Mesothelial cell of epicardium (in vitro differentiated cells): ENCODE measurements at places on chromosomes 4 and X.
A peak's percentile ranks its signal among the peaks of the same experiment; 100 is the strongest.

- DNase-seq, result peak; percentile 46
These were observed 56.3 kb downstream of the ZAR1 start for GRCh38 chr4:48546336-48546735.

GRCh38 chrX:66360894-66361293 lies 196.8 kb downstream of the HEPH start:
- DNase-seq, result no peak

GRCh38 chrX:3271834-3272186 lies 74.6 kb downstream of the MXRA5 start:
- DNase-seq, result no peak

DNA sequence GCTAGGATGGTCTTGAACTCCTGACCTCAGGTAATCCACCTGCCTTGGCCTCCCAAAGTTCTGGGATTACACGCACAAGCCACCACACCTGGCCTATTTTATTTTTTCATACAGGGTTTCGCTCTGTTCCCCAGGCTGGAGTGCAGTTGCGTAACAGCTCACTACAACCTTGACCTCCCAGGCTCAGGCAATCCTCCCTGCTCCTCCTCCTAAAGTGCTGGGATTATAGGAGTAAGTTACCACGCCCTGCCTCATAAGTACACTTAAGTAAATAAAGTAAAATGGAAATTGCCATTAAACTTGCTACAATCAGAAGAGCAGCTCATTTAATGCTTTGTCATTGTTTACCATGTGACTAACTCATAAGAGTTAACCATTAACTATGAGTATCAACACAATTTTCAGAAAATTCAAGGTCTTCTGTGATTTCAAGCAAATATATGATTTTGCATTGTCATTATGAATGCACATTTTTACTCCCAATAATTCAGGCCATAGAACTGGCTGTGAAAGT lies 12.3 kb downstream of the UGDH start:
- DNase-seq, result no peak

DNA sequence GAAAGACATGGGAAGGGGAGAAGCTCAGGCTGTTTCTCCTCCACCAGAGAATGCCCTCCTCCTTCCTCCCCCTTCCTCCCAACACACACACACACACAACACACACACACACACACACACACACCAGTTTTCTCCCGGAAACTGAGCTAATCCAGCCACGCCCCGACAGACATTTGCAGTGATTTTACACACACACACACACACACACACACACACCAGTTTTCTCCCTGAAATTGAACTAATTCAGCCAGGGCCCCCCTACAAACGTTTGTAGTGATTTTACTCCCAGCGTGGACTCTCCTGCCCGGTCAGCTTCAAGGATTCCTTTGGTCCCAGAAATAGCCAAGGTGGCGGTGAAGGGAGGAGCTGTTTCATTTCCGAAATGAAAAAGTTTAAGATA lies 32.9 kb upstream of the STX18 start:
- DNase-seq, result peak; percentile 60

- DNase-seq, result no peak
These were observed 18.6 kb upstream of the UBA1 start for GRCh38 chrX:47174846-47175587.

DNA sequence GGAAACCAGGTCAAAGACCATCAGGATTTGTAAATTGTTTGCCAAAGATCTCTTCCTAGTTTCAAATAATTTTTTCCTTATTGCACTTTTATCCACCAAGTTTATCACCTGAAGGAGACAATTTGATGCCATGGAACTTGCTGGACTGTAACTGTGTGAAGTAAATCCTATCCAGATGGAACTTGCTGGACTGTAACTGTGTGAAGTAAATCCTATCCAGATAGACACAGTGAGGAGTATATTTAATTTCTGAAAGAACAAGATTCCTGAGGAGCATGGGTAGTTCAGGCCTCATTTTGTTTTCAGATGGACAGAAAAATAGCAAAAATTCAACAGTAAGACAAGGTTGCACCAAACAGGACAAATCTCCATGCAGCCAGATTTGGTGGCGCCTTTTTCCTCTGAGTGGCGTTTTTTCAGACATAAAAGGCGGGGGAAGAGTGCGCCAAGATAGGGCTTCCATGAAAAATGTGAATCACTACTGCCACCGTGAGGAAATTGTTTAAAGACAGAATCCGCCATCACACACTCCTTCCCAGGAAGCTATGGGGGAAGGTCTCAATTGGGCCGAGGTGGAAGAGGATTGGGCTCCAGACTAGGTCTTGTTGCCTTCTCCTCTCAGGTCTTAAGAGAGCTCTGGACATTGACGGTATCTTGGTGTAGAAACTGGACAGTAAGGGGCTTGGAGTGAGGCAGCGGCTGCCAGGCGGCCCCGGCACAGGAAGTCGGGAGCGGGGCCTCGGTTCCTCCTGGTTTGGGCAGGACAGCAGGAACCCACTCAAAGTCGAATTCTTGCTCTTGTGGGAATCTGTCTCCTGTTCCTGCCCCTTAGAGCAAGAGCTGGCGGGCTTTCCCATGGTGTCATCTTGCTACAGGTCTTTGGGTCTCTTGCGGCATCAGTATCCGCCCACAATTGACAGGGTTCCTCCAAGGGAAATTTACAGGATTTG lies 234.7 kb downstream of the OR13H1 start:
- DNase-seq, result no peak

- DNase-seq, result no peak
These were observed 5.8 kb upstream of the CCNG2 start for GRCh38 chr4:77151241-77151640.

DNA sequence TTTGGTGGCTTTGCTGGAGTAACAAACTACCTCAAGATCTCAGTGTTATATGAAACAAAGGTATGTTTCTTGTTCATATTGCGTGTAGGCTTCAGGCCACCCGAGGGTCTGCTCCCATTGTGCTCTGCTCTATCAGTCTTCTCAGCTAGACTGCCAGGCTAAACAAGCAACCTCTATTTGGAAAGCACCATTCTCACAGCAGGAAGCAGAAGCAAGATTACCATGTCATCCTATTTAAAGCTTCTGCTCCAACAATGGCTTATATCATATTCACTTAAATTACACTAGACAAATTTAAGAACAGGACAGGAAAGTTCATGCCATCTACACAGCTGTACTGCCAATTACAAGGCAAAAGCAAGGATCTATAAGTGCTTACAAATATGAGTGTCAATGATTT lies 385.8 kb downstream of the PPARGC1A start:
- no peak for DNase-seq

DNA sequence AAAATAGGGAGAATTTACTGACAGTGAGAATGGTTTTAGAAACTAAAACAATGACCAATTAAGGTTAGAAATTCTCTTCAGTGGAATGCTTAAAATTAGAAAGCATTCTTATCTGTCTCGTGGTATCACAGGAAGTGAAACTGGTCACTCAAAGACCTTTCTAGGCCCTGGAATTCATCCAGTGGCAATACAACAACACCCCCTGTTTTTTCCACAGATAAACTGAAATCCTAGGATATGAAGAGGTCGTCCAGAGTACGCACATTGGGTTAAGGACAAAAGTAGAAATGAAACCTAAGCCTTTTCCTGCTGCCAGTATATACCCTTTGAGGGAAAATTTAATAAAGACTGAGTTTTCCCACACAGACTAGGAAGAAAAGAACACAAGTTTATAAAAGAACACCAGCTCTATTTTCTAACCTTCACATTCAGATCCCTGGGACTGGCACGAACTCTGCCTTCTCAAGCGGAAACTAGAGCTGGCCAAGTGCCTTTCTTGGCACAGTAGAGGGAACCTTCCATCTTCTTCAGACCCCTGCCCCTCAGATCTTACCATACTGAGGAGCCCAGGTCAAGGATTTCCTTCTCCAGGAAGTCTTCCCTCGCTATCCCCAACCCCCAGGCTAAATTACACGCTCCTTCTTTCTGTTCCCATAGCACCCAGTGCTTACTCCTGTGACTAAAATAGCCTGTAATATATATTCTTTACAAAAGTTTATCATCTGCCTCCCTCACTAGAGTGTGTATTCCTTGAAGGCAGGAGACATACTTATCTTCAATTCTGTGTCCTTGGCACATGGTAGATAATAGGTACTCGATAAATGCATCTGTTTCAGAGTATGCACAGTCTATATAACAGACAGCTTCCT lies 16.9 kb downstream of the LHFPL1 start:
- DNase-seq, result no peak

DNA sequence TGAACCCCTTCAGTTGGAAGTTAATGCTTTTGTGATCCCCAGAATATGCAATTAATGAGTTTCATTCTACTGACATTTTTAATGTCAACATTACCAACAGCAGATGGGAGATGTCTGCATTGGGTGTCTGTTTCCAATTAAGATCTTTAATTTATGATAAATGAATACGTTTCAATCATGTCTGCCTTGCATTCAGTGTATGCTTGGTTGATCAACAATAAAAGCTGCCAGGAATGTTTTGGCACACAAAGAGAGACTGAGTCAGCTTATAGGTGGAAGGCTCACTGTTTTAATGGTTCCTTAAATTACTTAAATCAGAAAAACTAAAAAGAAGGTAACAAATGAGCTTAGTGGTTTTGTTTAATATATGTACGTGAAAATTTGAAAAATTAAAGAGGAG lies 359.9 kb upstream of the CNKSR2 start:
- no peak for DNase-seq

- DNase-seq, result no peak
These were observed 271.5 kb downstream of the LDB2 start for GRCh38 chr4:16626945-16627344.

DNA sequence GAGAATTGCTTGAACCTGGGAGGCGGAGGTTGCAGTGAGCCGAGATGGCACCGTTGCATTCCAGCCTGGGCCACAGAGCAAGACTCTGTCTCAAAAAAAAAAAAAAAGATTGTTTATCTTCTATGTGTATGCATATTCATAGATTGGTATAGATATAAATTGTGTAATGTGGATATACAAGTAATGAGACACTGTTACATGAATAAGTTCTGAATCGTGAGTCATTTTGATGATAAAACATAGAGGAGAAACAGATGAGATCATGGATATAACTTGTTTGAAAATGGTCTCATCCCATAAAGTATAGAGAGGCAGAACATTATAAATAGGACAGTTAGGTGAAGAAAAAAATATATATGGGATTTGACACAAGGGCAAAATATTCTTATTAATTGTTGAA lies 628.0 kb downstream of the IL1RAPL1 start:
- DNase-seq, result no peak

- DNase-seq, result no peak
These were observed 288.9 kb downstream of the IL1RAPL2 start for GRCh38 chrX:104854790-104855340.

GRCh38 chrX:123814343-123814742 lies 45.5 kb upstream of the XIAP start:
- DNase-seq, result no peak

DNA sequence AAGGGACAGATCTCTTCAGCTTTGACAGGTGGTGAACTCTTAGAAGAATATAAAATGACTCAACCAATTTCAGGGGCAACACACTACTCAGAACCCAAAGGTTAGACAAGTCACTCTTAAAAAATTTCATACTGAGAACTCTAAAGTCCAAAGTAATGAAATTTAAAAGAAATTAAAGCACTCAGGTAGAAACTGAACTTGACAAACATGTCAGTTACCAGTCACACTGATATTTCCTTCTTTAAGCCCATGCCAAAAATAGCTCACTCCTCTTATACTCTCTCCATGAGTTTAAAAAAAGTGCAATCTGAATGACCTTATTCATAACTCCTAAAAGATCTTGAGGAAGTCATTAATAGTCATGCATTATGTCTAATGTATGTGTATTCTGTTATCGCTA lies 40.3 kb downstream of the AMMECR1 start:
- no peak for DNase-seq

DNA sequence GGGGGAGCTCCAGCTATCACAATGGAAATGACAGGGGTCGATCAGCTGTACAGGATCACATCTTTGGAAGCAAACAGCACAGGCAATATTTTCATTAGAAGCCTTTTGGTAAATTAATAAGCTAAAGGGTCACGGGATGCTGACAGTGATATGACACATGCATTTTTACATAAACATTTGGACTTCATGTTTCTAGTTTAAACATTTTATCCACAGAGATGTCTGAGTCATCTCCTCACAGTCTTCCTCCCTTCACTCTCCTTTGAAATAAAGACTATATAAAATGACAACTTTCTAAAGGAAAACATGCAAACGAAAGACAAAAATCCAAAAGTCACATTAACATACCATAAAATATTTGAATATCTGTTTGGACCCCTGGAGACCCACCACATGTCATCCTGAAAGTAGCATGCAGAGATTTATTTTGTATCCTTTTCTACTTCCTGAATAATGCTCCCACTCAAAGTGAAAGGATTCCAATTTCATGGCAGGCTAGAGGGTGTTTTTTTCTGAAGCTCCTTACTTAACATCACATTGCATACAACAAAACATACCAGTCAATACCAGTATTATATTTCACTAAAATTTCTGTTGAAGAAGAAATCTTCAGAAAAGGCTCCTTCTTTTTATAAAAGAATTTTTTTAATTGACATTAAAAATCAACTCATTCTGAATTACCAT lies 200.1 kb upstream of the PPARGC1A start:
- DNase-seq, result no peak

GRCh38 chr4:186695392-186695791 lies 28.3 kb downstream of the FAT1 start:
- DNase-seq, result no peak

DNA sequence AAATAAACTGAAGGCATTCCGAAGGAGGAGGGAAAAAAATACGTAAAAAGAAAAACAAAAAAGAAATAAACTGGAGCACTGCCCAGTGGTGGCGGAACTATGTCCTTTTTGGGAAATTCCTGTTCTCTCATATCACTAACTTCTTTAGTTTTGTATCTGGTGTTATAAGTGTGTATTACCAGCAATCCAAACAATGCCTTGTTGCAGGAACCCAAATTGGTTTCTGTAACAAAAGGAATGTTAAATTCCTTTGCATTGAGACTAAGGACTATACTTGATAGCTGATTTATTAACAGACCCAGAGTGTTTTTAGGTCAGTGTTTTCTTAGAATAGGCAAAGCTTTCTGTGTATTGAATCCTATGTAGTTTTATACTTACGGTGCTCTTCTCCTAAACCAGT lies 6.6 kb downstream of the CCNG2 start:
- DNase-seq, result no peak

GRCh38 chr4:114495471-114495928 lies 103.1 kb upstream of the UGT8 start:
- no peak for DNase-seq
